ENCODE measurements at places on chromosomes 2 and 18. TPM values are rescaled to one million over a fixed set of nuclear protein-coding genes. Genes with fewer than 3 reads are reported as not detected.

GRCh38 chr2:48527226-48527885, 2.6 kb upstream of the STON1 start:
- no peaks in the 10 kb centered on the region for H3K36me3 ChIP-seq
- no peak for DNase-seq
- no peak overlapping the region for H3K4me3 ChIP-seq
- peaks cover 56% of the 10 kb centered on the region for H3K4me1 ChIP-seq
- H3K27ac ChIP-seq: peak overlapping the region; percentile 99

KIF5C gene
- 3.1 TPM for total RNA-seq

DNA sequence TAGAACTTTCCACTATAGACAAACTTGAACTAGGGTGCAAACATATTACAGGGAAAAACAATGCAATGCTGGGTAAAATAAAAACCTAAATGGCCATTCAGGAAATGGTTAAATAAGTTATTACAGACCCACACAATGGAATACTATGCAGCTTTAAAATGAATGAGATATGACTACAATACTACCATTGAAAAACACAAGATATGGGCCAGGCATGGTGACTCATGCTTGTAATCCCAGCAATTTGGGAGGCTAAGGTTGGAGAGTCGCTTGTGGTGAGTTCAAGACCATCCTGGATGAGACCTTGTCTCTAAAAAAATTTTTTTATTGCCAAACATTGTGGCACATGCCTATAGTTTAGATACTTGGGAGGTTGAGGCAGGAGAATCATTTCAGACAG, 6.8 kb downstream of the PECR start:
- no peak overlapping the region for H3K27ac ChIP-seq
- no peaks in the 10 kb centered on the region for H3K4me1 ChIP-seq
- no peak for DNase-seq
- no peaks in the 10 kb centered on the region for H3K27me3 ChIP-seq
- no peak overlapping the region for H3K4me3 ChIP-seq

DNA sequence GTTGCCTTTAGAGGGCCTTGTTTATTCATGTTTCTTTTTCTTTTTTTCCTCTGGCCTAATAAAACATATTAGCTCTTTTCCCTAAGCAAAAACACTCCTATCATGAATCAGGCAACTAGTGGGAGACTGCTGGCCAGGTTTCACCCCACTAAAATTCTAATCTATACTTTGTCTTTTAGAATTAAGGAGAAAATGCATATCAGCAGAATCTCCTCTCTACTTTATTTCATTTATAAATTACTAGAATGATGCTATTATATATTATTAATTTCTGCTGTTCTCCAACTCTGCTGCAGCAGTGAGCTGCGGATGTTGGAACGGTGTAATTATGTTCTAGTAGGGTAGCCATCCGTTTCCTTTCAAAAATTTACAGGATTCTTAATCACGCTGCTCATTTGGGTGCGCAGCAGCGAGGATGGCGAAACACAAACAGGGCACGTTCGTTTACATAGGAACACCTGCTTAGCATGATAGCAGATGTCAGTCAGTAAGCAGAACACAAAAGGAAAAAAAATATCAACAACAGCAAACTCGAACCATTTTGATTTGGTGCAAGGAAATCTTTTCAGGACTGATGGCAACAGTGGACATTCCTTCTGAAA, 30.5 kb downstream of the ZEB2 start:
- DNase-seq: no peak
- peaks cover 12% of the 10 kb centered on the region for H3K4me1 ChIP-seq
- no peak overlapping the region for H3K27ac ChIP-seq
- no peak overlapping the region for H3K4me3 ChIP-seq
- no peaks in the 10 kb centered on the region for H3K27me3 ChIP-seq
- H3K36me3 ChIP-seq: no peaks in the 10 kb centered on the region

- H3K27me3 ChIP-seq: no peaks in the 10 kb centered on the region
- no peak for DNase-seq
- H3K4me1 ChIP-seq: no peaks in the 10 kb centered on the region
- no peaks in the 10 kb centered on the region for H3K36me3 ChIP-seq
- no peak overlapping the region for H3K4me3 ChIP-seq
- H3K27ac ChIP-seq: no peak overlapping the region
Observed at GRCh38 chr18:23812546-23813440, 123.5 kb downstream of the LAMA3 start.

GRCh38 chr2:169080250-169081069, 11.1 kb downstream of the DHRS9 start:
- no peaks in the 10 kb centered on the region for H3K36me3 ChIP-seq
- no peak overlapping the region for H3K27ac ChIP-seq
- no peak overlapping the region for H3K4me3 ChIP-seq
- no peaks in the 10 kb centered on the region for H3K27me3 ChIP-seq
- no peak for DNase-seq

RHBDD1 gene
- 18.3 TPM for total RNA-seq

DNA sequence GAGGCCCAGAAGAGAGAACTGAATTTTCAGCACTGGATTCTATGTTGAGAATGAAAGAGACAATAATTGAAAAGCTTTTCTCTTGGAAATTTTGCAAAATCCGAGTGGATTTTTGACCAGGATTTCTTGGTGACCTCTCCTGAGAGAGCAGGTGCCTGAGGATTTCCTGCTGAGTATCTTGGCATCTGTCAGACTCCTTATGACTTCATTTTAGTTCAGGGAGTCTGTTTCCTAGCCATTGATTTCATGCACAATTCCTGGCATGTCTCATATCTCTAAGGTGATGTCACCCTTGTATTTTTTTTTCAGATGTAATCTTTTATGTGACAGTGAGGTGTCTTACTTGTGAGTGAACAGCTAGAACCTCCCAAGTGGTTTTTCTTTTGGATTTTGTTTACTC, 195.9 kb downstream of the NEDD4L start:
- no peak overlapping the region for H3K4me3 ChIP-seq
- H3K36me3 ChIP-seq: no peaks in the 10 kb centered on the region
- H3K4me1 ChIP-seq: peaks cover 13% of the 10 kb centered on the region
- H3K27me3 ChIP-seq: no peaks in the 10 kb centered on the region
- DNase-seq: peak; percentile 8

- H3K4me1 ChIP-seq: peaks cover 23% of the 10 kb centered on the region
- no peak for DNase-seq
- no peak overlapping the region for H3K4me3 ChIP-seq
- H3K36me3 ChIP-seq: no peaks in the 10 kb centered on the region
- no peaks in the 10 kb centered on the region for H3K27me3 ChIP-seq
Observed at GRCh38 chr2:120227111-120227991, 4.2 kb upstream of the TMEM185B start.

DNA sequence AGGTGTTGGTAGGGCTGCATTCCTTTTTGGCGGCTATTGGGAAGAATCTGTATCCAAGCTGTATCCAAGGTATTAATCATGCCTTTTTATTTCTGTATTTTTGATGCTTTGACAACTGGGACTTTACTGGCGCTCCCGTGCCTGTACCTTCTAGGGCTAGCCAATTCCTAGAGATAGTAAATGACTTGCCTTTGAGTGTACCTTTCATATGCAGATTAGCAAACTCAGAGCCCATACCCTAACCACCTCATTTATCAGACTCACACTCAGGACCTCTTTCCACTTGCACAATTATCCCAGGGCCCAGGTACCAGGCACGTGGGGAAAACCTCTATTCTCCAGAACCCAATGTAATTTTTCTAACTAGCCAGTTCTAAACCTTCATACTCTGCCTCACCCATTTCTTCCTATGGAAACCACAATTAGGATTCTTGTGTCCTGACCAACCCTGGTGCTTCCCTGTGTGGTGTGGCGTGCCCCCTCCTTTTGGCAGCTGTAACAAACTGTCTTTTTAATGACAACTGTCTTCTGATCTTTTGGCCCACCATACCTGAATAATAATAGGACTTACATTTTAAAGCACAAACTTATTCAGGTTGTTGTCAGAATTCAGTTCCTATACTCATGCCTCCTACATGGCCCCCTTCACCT, 65.8 kb upstream of the PNPT1 start:
- H3K27me3 ChIP-seq: no peaks in the 10 kb centered on the region
- no peaks in the 10 kb centered on the region for H3K36me3 ChIP-seq
- H3K27ac ChIP-seq: no peak overlapping the region
- DNase-seq: no peak
- H3K4me3 ChIP-seq: no peak overlapping the region
- no peaks in the 10 kb centered on the region for H3K4me1 ChIP-seq

DNA sequence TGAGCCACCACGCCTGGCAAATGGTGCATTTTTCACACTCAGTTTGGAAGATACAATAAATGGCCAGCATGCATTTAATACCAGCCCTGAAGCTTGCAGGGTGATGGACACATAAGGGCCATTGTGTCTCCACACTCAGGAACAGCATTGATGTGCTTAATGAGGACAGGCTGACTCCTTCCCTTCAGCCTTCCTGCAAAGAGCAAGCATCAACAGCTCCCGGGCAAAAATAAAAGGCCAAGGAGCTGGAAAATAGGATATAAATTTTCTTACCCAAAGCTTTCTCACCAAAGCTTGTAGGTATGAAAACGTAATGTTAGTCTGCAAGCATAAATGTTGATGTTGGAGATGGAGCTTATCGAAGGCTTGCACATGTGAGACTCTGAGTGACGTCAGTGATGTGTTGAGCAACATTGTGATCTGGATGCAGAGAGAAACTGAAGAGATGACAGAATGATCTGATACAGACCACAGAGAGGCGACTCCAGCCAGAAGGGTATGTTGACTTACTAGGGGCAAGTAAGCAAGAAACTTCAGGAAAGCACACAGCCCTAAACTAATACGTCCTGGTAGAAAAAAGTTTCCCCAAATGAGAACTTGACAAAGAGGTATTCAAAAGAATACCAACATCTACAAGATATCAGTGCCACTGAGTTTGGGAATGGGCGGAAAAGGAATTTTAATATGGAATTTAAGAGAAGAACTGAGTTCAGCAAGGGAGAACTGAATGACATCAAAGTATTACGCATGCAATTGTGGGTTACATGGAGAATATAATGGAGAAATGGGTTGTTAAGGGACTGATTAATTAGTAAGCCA, 256.5 kb downstream of the TGIF1 start:
- DNase-seq: no peak
- peaks cover 20% of the 10 kb centered on the region for H3K4me1 ChIP-seq
- H3K27me3 ChIP-seq: no peaks in the 10 kb centered on the region
- no peak overlapping the region for H3K4me3 ChIP-seq

GRCh38 chr2:102657770-102658169, 38.4 kb downstream of the SLC9A2 start:
- H3K36me3 ChIP-seq: no peaks in the 10 kb centered on the region
- H3K4me3 ChIP-seq: no peak overlapping the region
- DNase-seq: no peak
- no peak overlapping the region for H3K27ac ChIP-seq
